MV-4-11 (cell line): ENCODE measurements at places on chromosomes 7 and 10.

DNA sequence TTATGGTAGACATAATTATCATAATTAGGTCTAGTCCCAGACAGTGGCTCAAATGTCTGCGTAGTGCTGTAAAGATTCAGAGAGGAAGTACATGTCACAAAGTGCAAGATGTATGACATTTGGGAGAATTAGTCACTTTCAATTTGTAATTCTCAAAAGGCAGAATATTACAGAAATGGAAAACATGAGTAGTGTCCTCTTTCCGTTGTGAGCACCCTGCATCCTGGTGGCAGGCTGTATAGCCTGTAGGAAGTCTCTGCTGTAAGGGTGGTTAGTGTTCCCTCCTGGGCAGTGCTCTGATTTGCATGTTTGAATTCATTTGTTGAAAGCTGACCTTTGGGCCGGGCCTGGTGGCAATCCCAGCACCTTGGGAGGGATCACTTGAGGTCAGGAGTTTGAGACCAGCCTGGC is 17.0 kb downstream of the CDK14 start:
- DNase-seq: peak; percentile 89

DNA sequence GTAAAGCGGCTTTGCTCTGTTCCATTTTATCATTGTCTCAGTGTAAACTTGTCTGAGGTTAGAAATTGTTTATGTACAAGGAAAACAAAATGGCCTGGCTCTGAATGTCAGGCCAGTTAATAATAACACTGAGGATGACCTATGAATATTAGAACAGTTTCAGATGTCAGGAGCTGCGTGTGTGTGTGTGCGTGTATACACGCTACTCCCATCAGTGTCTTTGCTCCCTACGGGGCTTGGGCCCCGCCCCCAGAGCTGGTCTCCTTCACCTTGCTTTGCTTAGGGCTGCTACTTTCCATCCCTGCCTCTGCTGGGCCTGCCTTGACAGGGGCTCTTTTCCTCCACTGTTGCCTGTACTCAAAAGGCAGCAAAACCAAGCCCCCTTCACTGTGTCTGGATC is 142.3 kb upstream of the BET1 start:
- DNase-seq: no peak

GRCh38 chr7:27302590-27302989 is 60.0 kb downstream of the EVX1 start:
- DNase-seq: no peak

DNA sequence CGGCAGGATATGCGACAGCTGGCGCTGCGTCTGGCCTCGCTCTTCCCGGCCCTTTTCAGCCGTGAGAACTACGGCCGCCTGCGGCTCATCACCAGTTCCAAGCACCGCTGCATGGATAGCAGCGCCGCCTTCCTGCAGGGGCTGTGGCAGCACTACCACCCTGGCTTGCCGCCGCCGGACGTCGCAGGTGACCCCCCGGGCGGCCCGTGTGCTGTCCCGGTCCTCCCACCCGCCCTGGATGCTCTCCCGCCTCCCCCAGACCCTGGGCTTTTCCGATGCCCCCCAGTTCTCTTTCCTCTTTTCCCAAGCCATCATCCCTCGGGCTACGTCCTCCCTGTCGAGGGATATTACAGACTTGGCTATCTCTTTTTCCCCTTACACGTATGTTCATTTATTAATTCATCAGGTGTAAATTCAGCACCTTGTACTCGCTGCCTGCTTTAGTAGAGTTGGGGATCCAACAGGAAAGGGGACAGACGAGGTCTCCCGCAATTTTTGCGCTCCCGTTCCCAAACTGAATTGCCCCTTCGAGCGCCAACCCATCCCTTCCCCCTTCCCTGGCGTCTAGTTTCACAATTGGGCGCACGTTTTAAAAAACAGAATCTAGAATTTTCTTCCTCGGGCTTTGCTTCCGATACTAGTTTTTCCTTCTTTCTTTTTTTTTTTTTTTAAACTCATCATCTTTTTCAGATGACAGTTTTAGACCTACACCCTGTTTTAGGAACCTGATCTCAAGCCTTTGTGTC is 846 bp downstream of the MINPP1 start:
- peak; percentile 51 for DNase-seq

DNA sequence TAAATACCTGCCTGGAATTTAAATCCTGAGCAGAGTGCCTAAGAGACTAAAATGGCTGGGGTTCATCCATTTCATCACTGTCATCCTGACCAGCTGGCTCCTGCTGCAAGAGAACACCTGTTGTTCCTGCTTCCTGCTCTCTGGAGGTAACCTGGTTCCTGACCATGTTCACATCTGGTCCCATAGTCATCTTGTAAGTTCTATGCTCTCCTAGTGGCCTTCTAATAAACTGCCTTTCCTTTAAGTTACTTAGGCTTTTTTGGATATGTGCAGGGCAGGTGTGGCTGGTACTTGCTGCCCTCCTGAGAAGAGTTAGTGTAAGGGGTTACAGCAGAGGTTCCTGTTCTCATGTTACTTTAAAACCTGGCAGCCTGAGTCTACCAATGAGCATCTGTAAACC is 80.0 kb downstream of the NRCAM start:
- DNase-seq: no peak

- no peak for DNase-seq
Measured at GRCh38 chr10:34001087-34001580, 666.7 kb upstream of the NRP1 start.

DNA sequence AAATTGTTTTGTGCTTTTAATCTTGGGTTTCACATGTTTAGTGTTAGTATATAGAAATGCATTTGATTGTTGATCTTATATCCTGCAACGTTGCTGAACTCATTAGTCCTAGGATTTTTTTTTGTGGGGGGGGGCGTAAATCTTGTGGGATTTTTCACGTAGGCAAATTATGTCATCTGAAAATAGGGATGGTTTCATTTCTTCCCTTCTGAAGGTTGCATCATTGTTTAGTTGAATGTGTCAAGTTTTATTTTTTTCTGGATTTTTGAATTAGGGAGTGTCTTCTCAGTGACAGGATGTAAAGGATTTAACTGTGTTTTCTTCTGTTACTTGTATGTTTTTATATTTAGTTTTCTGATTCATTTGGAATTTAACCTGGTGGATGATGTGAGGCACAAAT is 26.7 kb downstream of the MKLN1 start:
- DNase-seq: peak; percentile 42

- DNase-seq: no peak
Measured at GRCh38 chr7:84583331-84583730, 388.7 kb upstream of the SEMA3A start.

DNA sequence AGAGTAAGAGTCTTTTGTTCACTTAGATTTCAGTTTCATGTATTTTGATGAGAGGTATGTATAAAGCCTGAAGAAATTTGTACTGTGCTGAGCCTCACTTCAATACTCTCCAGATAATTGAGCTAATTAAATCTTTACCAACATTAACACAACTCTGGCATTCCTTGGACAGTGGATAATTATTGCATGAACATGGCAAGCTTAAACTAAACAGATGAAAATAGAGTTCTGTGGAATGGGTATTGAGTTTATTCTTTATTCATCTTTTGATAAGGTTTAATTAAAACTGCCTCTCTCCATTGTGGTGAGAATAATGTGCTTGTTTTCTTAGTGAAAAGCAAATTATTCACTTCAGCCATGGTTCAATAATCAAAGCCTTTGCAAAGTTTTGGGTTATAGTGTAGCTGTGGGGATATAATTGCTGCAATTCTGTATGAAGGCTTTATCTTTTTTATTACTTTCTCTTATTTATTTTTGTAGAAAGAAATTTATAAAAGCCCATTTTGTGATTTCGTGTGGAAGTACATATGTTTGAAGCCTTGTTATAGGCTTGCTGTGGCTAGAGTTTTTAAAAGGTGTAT is 126.4 kb upstream of the FZD1 start:
- DNase-seq: no peak

GRCh38 chr10:49734676-49735075 is 27.4 kb downstream of the OGDHL start:
- no peak for DNase-seq

- DNase-seq: no peak
Measured at GRCh38 chr7:15041226-15041625, 138.7 kb upstream of the DGKB start.

- DNase-seq: peak; percentile 88
Measured at GRCh38 chr10:26890956-26891355, 30.2 kb upstream of the ABI1 start.

DNA sequence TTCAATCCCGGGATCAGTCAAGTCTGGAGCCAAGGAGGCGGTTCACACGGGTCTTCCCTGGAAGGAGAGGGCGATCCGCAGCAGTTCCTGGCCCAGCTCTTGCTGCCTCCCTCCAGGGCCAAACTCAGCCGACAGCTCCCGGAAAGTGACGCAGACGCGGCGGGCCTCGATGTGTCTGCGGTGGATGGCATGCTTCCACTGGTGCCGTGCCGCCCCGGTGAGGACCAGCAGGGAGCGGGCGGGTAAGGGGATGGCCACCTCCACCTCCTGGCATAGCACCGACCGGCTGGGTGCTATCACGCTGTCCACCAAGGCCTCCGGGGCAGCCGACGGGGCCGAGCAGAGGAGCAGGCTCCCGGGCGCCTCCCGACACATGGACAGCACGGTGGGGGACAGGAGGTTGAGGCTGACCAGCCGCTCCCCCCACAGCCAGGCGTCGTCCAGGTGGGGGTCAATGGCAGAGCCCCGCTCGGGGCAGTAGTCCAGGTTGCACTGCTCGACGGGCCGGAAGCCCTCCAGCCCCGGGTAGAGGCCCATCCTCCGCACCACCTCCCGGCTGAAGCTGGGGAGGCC is 7.2 kb downstream of the ALKBH4 start:
- DNase-seq: no peak

DNA sequence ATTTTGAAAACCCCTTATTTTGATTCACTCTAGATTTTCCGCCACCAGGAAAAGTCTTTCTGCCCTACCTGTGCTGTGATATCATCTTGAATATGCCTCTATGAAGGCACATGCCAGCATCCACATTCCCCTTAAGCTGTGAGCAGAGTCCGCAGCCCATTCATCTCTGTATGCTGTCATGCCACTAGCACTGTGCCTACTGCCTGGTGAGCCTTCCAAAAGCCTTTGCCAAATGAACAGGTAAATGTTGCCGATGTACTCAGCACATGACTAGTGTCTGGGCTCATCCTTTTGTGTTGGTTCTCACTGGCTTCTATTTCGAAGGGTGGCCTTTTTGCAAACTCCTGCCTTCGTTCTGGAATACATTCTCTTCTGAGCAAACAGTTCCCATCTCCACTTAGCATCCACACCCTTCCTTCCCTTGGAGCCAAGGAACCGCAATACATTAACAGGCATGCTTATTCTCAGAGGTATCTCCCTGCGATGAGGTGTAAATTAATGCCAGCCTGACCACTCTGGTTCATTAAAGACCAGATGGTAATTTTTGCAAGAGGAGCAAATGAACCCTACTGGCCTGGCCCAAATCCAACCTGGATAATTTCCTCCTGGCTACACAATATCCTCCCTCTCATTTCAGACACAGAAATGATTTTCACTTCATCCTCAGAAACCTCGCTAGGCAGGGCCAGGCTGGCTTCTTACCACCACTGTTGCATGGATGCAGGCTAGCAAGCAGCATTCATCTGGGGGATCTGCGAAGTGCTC is 339.7 kb upstream of the NFE2L3 start:
- DNase-seq: no peak
